ENCODE measurements at places on chromosomes 5 and 9.

- no peak for DNase-seq
These were observed 201.2 kb downstream of the TARS1 start for GRCh38 chr5:33641744-33642505.

GRCh38 chr5:177473443-177474001, at the start of gene DBN1:
Gene DBN1, minus strand, starts transcription at chr5:177473634. Its CDS starts 113 bp downstream, at chr5:177473521.
- no peak for DNase-seq

GRCh38 chr9:21507483-21507790, 25.3 kb upstream of the IFNE start:
- no peak for DNase-seq

DNA sequence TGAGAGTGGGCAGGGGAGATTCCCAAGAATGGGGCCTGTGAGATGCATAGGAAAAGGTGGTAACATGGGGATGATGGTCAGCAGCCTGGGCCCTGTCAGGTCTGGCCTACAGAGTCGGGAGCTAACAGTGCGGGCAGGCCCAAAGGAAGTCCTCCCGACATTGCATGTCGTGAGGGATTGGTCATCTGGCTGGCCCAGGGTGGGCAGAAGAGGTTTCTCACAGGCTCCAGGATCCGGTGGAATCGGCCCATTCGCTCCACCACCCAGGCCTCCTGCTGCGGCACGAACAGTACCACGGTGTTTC, 514 bp downstream of the STOML2 start:
- DNase-seq = no peak

DNA sequence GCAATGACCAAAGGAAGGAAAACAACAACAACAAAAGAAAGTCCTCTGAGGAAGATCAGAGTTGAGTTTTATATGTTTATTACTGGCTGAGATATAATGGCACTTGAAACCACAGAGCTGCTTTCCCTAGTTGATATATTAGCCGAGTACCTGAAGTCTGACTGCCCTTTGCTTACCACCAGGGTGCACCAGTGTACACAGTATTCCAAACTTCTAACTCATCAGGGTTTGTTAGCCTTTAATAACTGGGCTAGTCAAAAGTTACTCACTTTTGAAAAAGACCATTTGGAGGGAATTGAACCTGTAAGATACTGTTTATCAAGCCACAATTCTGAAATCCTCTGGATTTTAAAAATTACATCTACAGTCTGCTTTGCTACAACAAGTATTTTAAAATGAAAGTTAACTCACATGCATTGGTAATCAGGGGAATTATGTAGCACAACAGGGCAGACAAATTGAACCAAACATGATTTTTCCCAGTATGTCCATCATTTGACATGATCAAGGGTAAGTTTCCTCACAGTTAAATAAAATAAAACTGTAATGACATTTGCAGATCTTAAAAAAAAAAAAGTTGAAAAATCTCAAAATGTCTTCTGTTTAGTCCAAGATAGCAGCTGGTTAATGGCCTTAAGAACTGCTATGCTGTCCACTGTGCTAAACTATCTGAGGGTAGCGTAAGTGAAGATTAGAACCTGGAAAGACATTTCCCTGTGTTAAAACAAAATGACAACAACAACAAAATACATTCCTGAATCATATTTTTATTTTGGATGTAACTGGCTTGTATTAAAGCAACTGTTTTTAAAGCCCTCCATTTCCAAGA, 57.3 kb upstream of the C6 start:
- DNase-seq = no peak

DNA sequence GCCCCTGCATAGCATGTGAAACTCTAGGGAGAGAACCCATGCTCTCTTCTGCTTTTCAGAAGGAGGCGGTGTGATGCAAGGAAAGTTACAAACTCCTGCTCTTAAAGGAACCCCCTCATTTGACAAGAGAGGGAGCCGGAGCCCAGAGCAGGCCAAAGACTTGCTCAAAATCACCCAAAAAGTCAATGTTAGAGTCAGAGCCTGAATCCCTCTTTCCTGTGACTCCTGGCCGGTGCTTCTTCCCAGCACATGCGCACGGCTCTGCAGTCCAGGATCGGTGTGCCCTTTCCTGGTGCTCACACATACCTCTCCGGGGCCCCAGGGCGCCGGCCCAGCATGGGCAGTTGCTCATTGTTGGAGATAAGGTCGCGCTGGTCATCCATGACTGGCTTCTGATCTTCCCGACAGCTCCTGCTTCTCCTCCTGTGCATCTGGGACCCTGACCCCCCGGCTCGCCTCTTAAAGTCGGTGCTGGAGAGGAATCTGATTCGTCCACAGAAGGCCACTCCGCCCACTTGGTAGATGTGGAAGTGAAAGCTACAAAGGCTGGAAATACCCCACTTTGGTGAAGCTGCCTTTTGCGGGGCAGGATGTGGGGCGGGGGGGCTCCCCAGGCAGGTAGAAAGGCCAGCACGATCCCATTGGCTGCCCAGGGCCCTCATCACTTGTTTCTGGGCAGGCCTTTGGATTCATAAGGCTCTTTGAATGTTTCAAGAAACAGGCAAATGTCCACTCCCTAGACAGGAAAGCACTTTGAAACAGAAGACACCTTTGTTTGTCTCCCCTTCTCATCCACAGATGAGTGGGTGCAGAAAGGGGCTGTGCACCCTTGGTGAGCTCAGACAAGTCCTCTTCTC, at the start of gene CD74:
Gene CD74, minus strand, starts transcription at position 592 of the 857 bp plus-strand sequence. Its CDS starts 161 bp downstream, at position 431.
- DNase-seq = no peak

GRCh38 chr5:153658149-153658548, 167.7 kb downstream of the GRIA1 start:
- DNase-seq = no peak

DNA sequence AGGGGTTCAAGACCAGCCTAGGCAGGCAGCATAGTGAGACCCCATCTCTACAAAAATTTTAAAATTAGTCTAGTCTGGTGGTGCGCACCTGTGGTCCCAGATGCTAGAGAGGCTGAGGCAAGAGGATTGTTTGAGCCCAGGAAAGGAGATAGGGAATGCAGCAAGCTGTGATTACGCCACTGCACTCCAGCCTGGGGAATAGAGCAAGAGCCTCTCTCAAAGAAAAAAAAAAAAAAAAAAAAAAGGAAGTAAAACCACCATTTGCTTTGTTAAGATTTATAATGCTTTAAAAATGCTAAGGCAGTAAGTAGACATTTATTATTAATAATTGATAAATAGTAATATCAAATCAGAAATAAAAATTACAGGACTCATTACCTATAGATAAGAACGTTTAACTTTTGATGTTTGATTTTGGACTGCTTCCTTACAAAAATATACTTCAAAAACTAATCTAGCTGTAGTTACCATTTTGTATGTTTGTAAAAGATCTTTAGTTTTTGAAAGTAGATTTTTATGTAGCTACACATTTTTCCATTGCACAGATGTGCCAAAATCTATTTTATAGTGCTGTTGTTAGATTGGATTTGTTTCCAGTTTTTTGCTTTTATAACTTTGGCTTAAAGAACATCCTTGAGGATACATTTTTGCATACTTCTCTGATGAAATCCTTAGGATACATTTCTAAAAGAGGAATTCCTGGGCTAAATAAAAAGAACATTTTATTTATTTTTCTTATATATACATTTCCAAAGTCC, 86.4 kb downstream of the INIP start:
- no peak for DNase-seq

DNA sequence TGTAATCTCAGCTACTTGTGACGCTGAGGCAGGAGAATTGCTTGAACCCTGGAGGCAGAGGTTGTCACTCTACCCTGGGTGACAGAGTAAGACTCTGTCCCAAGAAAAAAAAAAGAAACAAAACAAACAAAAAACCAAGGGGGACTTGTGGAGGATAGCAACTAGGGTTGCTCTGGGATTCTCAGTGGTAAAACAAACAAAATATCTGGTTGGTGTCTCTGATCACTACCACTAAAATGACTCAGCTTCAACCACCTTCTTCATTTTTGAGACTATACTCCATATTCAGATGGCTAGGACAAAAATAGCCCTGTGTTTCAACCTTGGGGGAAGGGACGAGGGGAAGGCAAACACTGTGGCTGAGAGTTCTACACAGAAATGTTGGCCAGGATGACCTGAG, 110.3 kb downstream of the ARRDC3 start:
- DNase-seq = no peak

DNA sequence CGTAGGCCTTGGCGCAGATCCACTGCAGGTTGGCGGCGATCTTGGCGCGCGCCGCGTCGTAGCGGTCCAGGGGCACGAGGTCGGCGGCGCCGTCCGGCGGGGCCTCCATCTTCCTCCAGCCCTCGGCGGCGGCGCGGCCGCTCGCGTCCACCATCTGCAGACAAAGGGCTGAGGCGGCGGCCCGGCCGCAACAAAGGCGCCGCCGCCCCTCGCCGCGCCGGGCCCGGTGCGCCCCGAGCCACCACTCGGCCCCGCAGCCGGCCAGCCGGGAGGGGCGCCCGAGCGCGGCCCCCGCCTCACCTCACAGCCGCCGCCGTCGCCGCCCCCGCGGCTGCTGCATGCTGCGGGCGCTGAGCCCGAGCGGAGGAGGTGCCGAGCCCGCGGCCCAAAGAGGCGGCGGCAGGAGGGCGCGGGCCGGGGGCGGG, 328 bp downstream of the CAMSAP1 start:
- no peak for DNase-seq

DNA sequence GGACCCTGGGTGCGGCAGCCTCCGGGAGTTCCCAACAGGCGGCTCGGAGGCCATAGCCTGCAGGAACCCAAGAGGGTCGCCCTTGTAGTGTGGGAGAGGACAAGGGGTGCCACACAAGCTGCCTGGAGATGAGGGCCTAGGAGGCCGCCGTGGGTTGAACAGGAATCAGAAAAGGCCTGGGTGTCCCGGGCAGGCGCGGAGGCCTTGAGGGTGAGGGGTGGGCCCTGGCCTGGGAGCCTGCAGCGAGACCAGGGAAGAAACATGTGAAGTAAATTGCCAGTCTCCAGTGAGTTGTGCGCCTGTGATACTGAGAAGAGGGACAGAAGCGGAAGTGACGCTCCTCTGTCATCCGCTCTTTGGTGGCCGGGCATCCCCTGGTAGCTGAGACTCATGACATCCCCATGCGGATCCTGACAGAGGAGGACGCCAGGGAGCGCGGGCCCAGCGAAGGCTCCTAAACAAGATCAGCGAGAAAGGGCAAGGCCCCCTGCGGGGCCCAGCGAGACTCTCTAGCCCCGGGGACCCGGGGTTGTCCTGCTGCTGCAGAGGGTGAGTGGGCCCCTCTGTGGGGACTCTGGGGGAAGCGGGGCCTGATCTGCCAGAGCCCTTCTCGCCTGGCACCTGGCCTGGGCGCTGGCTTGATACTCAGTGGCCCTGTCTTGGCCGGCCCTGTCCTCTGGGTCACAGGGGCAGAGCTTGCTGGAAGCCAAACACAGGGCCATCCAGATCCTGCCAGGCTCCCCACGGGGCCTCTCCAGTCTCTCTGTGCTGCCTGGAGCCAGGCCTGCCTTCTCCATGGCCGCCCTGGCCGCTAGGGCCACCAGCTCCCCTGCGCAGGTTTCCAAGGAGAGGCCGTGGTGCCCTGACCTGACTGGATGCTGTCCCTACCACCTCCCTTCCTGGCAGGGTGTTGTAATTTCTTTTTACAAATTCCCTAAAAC, 788.4 kb downstream of the TLE4 start:
- no peak for DNase-seq

DNA sequence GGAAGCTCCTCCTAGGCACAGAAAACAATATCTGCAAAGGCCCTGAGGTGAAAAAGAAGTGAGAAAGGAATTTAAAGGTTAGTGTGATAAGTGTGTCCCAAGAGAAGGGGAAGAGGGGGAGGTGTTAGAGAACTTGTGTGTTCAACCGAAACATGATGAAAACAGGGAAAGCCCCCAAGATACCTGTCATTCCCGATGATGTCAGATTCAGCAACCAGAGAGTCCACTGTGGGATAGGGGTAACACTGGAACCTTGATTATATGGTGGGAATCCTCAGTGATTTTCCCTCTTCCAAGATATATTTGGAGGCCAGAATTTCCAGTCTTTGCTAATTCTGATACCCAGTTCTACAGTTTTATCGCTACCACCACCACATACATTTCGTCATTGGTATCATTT, 15.5 kb upstream of the BNC2 start:
- no peak for DNase-seq

- DNase-seq = no peak
These were observed 2.9 kb downstream of the RPS23 start for GRCh38 chr5:82275216-82275664.

GRCh38 chr9:35029852-35030251, 40.3 kb downstream of the DNAJB5 start:
- DNase-seq = no peak

- no peak for DNase-seq
These were observed 7.3 kb upstream of the ALDH1B1 start for GRCh38 chr9:38384990-38385848.

GRCh38 chr9:20227166-20227874, 395.0 kb downstream of the MLLT3 start:
- no peak for DNase-seq

DNA sequence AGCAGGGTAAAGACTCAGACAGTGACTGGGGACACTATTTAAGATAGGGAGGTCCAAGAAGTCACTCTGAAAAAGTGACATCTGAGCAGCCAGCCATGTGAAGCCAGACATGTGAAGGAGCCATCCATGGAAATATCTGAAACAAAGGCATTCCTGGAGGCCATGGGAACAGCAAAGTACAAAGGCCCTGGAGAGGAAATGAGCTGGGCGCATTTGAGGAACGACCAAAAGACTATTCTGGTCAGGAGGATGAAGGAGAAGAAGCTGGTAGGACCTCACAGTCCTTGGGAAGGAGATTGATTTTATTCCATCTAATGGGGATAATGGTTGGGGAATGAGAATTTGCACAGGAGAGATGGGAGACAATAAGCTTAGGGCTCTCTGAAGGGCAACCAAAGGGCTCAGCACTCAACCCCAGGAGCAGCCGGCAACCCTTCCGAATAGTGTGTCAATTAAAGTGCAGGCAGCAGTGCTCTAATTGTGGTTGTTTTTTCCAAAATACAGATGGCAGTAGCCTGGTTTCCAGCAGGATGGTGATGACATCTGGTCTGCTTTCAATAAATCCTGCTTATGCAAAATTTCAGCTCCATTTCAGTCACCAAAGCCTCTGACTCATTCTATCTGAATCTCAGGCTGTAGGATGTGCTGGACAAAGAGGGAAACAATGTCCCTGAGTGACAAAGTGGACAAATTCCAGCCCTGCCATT, 26.7 kb downstream of the FOXI1 start:
- DNase-seq = no peak

DNA sequence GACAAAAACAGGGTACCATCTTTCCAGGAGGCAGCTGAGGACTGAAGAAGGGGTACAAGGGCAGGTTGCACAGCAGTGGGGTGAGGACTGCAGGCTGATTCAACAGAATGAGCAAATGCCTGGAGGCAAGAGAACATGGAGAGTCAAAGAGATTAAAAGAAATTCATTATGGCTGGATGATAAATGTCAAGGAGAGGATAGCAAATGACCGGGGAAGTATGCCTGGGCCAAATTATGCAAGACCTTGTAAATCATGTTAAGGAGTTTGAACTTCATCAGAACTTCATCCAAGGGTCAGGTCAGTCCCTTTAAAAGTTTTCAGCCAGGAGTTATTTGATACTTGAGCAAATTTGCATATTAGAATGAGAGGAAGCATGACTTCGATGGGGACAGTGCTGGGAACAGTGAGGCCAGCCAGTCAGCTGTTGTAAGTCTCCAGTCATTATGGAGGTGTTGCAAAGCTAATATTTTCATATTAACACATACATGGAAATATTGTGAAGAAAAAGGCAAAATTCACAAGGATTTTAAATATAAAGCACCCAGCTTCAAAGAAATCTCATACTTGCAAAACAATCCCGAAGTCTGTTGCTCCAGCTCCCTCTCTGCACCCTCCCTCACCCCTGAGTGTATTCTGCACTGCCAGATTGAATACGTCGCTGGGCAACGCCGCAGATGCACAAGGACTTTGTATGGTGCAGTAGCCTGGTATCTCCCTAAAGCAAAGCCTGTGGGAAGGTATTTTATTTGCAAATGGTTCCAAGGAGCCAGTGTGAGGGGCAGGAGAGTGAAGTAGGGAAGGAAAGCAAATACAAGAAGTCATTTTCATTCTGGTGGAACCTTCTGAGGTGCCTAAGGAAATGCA, 509.8 kb upstream of the TLE4 start:
- DNase-seq = no peak

Measured in CMK (cell line).